Activated B cell treated with CpG ODN at 0.5 μM for 24 hours (primary cell): ENCODE measurements at places on chromosomes 16 and 17. TPM values are rescaled to one million over a fixed set of nuclear protein-coding genes. Genes with fewer than 3 reads are reported as not detected.

Gene ABCC3
- total RNA-seq = 0.20 and 0.88 TPM in 2 replicates

- H3K4me1 ChIP-seq = peaks cover 9% of the 10 kb centered on the region
- peak; percentile 80 for DNase-seq
- H3K4me3 ChIP-seq = no peak overlapping the region
- peaks cover 6% of the 10 kb centered on the region for H3K27me3 ChIP-seq
These were observed 14.4 kb downstream of the HID1 start for GRCh38 chr17:74957935-74958740.

- H3K27ac ChIP-seq = no peak overlapping the region
- peaks cover 27% of the 10 kb centered on the region for H3K4me1 ChIP-seq
- H3K4me3 ChIP-seq = no peak overlapping the region
- peaks cover 30% of the 10 kb centered on the region for H3K36me3 ChIP-seq
- H3K27me3 ChIP-seq = no peaks in the 10 kb centered on the region
These were observed 24.7 kb downstream of the WIPF2 start for GRCh38 chr17:40243761-40244160.

- H3K4me3 ChIP-seq = no peak overlapping the region
- no peaks in the 10 kb centered on the region for H3K4me1 ChIP-seq
- peaks cover 4% of the 10 kb centered on the region for H3K27me3 ChIP-seq
- DNase-seq = no peak
These were observed 160.3 kb downstream of the PCTP start for GRCh38 chr17:55911186-55911585.

DNA sequence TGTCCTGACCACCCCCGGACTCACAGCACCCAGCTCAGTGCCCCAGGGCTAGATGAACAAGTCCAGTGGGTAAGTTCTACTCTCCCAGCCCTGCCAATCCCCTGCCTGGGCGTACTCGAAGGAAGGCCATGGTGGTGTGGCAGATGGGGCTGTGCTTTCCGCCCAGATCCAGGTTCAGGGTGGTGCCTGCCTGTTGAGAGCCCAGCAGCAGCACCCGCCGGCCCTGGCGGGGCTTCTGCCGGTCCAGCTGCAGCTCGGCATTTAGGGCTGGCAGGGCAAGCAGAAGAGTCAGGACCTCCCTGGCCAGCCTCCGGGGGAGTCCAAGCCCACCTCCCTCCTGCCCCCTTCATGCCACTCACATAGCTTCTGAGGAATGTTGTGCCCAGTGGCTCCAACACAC lies 9.6 kb downstream of the ITGA2B start:
- no peak for DNase-seq
- H3K36me3 ChIP-seq = no peaks in the 10 kb centered on the region
- no peak overlapping the region for H3K27ac ChIP-seq

GRCh38 chr16:27113341-27113841 lies 46.7 kb downstream of the C16orf82 start:
- no peaks in the 10 kb centered on the region for H3K36me3 ChIP-seq
- peak overlapping the region; percentile 70 for H3K4me3 ChIP-seq
- no peaks in the 10 kb centered on the region for H3K27me3 ChIP-seq
- peaks cover 49% of the 10 kb centered on the region for H3K4me1 ChIP-seq
